ENCODE measurements at places on chromosomes 5 and 9. TPM values are rescaled to one million over a fixed set of nuclear protein-coding genes. Genes with fewer than 3 reads are reported as not detected.

The ARSK gene
- total RNA-seq, result 6.2 TPM

The NTNG2 gene
- 1.9 TPM for total RNA-seq

The GFPT2 gene
- total RNA-seq, result 124 TPM

The RASEF gene
- total RNA-seq, result 7.4 TPM

The CFAP157 gene
- not detected for total RNA-seq

The ANKRD33B gene
- total RNA-seq, result 1.5 TPM

The ABL1 gene
- total RNA-seq, result 26.5 TPM

The MYOT gene
- not detected for total RNA-seq

The FXN gene
- 21.1 TPM for total RNA-seq

The PIP5K1B gene
- total RNA-seq, result 0.09 TPM

The PCDHAC1 gene
- total RNA-seq, result 3.1 TPM

The STC2 gene
- 144 TPM for total RNA-seq

The TMC1 gene
- not detected for total RNA-seq

The SMIM33 gene
- total RNA-seq, result not detected

DNA sequence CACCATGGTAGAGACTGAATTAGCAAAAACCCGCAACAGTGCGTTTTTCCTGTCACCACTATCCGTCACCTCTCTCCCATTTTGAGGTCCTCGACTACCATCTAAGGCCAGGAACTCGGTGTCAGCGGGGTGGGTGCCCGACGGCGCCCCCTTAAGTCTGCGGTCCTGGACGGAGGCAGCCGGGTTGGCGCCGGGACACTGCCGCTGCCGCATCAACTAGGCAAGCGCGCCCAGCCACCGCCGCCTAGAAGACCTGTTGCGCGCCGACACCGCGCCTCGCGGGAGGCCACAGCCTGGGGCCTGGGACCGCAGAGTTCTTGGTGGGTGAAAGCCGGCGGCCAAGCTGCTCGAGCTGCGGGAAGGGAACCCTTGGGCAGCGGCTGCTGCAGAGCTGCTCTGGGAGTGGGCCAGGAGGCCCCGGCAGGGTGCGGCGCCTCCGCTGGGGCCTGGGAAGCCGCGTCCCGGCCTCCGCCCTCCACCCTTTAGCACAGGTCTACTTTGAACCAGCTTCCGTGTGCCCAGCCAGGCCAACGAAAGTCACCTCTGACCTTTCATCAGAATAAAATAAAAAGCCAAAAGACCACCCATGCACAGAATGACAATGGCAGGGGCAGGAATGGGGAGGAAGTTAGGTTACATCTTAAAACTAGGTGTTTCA is 3.5 kb downstream of the FOXB2 start:
- no peak for DNase-seq

DNA sequence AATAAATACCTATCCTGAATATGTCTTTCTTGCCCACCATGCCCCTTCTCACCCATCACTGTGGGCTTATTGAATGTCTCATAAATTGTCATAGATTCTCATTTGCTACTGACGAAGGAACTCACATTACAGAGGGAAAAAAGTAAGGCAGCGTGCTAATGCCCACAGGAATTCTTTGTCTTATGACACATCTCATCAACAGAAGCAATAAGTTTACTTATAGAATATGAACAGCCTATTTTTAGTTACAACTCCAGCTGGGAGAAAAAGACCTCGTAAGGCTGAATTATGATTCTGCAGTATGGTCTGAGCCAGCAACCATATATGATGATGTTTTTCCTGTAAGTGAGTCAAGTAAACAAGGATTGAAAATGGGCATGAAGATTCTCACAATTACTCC is 22.4 kb upstream of the ATG10 start:
- DNase-seq, result no peak

GRCh38 chr5:42842921-42843641 is 31.4 kb upstream of the SELENOP start:
- no peak for DNase-seq

GRCh38 chr5:86688406-86688805 is 70.7 kb downstream of the COX7C start:
- DNase-seq, result no peak

DNA sequence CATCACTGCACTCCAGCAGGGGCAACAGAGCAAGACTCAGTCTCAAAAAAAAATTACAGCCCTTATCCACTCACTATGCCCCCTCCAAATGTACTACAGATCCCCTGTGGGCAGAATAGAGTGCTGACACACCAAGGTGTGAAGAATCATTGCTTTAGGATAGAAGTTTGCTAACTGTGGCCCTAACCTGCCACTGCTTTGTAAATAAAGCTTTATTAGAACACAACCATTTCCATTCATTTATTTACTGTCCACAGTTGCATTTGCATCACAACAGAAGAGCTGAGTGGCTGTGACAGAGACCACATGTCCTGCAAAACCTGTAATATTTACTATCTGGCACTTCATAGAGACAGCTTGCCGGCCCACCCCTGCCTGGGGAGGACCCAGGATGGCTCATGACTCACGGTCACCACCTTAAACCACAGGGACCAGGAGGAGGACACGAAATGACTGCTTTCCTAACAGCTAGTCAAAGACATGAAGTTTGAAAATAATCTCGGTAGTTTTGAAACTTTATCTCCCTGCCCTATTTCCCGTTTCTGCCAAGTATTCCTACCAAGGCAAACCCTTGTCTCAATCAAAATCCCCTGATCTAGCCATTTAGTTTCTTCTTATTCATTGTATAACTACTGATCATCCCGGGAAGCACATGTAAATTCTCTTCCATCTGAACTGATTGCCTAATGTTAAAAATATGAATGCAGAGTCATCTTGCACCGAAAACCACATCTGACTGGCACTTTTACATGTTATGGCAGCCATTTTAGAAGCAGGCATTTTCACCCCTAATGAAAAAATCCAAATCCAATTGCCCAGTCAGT is 206.1 kb downstream of the SLIT3 start:
- peak; percentile 81 for DNase-seq

DNA sequence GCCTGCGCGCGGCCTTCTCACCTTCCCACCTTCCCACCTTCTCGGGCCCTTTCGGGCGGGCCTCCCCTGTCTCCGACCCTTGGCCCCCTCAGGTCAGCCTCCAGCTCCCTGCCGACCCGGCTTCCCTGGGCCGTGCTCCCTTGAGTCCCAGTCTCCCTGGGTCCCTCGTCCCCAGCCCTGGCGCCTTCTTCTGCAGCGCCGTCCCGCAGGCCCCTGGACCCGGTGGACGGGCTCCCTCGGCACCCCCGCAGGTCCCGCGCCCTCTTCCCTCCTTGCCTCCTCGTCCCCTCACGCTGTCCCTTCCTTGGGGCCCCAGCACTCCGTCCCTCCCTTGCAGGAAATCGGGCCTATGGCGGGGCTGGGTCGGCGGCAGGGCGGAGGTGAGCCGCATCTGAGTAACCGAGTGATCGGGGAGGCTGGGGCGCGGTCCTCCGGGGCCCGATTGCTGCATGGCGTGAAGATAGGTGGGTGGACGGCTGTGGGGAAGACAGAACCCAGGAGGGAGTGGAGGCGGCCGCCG is 7.6 kb downstream of the ARPC5L start:
- peak; percentile 58 for DNase-seq

DNA sequence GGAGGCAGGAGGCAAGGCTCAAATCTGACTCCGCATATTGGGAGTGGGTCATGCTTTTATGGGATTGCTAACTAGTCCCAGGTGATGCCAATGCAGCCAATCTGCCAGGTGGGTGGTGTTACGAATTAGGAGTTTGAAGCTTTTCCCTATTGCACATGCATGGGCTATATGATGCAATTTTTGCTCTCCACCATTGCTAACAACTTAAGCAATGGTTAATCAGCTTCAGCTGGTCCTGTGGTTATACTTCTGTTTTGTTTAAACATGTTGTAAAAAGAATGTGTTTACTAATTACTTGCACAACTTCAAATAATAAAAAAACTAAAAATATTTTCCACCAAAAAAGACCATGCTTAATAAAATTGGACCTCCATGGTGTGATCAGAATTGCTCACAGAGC is 55.7 kb downstream of the SHC3 start:
- no peak for DNase-seq

DNA sequence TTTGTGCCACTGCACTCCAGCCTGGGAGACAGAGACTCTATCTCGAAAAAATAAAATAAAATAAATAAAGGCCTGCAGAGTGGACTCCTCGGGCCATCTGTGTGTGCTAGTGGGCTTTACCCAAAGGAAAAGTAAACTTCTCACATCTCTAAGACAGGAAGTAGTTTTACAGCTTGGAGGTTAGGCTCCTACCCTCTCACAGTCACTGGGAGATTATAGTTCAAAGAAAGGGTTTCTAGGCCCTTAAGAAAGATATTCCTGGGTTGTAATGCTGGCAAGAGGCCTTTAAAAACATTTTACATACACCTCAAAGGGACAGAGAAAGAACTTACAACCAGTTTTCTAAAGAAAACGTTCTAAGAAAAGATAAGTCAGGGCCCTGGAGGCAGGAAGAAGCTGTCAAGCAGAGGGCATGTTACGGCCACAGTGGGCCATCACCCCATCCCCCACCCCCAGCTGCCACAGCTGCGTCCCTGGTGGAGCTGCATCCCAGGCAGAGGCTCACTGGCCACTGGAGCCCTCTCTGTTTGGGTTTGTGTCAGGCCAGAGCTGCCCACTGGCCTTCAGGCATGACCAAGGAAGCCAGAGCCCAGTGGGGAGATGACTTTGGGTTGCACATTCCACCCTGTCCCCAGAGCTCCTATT is 78.1 kb upstream of the CDK20 start:
- DNase-seq, result no peak

GRCh38 chr9:88370346-88370745 is 17.9 kb upstream of the SPIN1 start:
- peak; percentile 23 for DNase-seq

DNA sequence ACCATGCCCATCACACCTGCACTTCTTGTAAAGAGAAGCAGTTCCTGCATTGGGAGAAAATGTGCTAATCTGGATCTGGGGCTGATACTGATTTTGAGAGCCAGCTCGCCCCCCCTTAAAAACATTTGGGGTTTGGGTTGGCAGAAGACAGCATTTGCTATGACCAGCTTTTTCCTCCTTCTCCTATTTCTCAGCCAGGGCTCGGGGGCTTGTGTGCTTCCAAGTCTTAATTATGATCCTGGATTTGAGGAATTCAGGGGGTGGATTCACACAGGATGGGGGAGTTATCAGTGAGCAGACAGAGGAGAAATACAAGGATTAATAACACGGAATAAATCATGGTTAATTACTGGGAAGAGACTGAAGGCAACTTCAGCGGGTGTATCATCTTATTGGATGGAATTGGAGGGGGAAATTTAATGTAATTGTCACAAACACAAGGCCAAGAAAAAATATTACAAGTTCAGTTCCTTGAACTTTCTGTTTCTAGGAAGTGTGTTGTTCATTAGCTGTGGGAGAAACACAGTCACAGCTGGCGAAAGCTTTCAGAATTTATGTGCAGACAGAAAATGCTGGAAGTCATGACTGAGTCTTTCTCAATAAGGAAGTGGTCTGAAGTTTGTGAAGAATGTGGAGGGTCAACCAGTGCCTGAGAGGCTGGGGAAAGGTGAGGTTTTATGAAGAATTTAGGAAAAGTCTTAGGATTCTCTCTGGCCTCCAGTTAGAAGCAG is 15.3 kb downstream of the C9orf152 start:
- DNase-seq, result peak; percentile 41

GRCh38 chr9:113954591-113954990 is 78.5 kb downstream of the ZNF618 start:
- no peak for DNase-seq

DNA sequence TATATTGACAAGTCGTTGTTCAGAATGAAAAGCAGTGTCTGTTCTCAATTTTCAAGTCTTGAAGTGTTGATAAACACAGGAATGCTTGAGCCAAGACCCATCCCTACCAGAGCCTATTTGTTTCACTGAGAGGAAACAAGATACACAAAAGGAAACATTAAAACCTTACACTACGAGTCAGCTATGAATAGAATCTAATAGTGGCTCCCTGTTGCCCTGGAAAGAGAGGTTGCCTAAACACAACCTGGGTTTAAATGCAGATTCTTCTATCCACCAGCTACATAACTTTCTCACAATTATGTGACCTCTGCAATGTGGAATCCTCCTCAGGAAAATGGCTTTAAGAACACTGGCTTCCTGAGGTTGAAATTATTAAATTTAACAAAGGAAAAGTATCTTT is 29.1 kb upstream of the BNC2 start:
- no peak for DNase-seq

DNA sequence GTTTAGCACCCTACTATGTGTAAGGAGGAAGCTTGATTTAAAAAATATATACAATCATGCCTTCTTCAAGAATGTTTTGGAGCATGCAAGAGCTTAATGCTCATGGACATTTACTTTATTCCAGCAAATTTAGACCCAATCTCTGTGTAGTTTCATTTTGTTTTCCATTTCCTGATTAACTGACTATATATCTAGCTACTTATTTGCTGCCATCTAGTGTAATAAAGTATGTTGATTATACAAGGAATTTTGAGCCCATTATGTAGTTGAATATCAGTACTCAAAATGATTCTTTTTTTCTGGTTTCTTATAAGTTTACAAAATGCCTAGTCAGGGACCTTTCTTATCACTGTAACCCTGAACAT is 100.0 kb upstream of the CCDC152 start:
- no peak for DNase-seq

GRCh38 chr5:80346055-80346454 is 26.3 kb downstream of the SPZ1 start:
- peak; percentile 6 for DNase-seq

DNA sequence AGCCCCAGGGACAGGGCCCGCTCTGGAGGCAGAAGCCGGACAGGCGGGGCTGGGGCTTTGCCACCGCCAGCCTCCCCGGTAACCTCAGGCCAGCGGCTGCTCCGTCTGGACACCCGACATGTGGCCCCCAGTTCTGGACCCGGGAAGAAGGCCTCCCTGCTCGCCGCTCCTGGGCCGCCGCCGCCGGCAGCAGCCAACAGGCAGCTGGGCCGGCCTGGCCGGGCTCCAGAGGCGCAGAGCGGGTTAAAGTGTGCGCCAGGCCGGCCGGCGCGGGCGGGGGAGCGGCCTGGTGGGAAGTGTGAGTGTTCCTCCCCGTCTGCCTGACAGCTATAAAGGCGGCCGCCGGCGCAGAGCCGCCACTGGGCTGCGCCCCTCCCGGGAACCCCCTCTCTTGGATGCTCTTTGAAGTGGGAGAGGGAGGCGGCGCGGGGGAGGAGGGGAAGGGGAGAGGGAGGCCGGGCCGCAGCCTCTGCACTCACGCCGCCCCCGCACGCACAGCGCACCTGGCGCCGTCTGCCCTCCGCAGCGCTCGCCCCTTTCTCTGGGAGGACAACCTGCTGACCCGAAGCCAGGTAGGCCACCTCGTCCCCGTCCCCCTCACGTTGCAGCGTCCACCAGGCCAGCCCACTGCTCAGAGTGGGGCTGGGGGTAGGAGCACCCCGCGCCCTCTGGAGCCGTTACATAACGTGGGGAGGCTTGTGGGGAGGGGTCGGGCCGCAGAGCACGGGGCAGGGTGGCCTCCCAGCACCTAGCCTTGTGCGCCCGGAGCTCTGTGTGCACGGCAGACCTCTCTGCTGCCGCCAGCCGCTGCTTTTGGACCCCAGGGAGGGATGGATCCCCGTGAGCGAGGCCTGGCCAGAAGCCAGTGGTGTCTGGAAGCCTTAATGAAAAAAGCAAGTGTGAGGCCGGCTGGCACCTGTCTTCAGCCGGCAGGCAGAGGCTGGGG is at the start of gene ADAMTSL2:
Gene ADAMTSL2, plus strand, starts transcription at position 359 of the 946 bp plus-strand sequence. CDS start 2,009 bp downstream, outside the sequence.
- DNase-seq, result peak; percentile 77

GRCh38 chr5:52896534-52897237 is 92.5 kb upstream of the ITGA2 start:
- no peak for DNase-seq

Measured in Daoy (cell line).